A549 treated with CpdA at 1 μM for 4 hours (cell line): ENCODE measurements at places on chromosomes 13 and 19. TPM values are rescaled to one million over a fixed set of nuclear protein-coding genes. Genes with fewer than 3 reads are reported as not detected.

GPC6 gene
- total RNA-seq, result 3.6 to 6.8 TPM (median 5.6 TPM) in 5 replicates

RDH8 gene
- 0.28 to 0.82 TPM (median 0.45 TPM) in 5 replicates for total RNA-seq

C19orf81 gene
- 4.4 to 11.2 TPM (median 9.5 TPM) in 5 replicates for total RNA-seq

DACH1 gene
- total RNA-seq, result not detected in 5 replicates

PSG3 gene
- 0.10 to 0.17 TPM (median 0.17 TPM) in 3 of 5 replicates, not detected in the others for total RNA-seq

MKNK2 gene
- 27.2 to 56.0 TPM (median 48.2 TPM) in 5 replicates for total RNA-seq

KLK15 gene
- not detected in 5 replicates for total RNA-seq
